ENCODE measurements at places on chromosomes 12 and 14. TPM values are rescaled to one million over a fixed set of nuclear protein-coding genes. Genes with fewer than 3 reads are reported as not detected.

DNA sequence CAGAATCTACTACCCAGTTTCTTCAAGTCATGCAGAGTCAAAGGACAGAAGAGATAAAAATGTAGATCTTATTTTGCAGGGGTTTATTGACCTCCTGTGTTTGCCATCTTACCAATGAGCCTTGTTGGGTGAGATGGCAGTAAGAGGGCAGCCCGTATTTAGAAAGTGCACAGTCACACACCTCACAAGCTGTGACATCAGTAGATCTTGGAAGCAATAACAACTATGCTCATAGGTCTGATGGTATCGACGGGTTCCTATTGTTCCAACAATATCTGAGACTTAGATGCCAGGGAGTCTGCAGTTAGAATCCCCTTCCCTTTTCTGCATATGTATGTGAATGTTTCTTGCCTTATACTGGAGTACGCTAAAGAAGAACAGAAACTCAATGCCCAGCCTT lies 189.0 kb upstream of the DYRK2 start:
- DNase-seq = no peak

DNA sequence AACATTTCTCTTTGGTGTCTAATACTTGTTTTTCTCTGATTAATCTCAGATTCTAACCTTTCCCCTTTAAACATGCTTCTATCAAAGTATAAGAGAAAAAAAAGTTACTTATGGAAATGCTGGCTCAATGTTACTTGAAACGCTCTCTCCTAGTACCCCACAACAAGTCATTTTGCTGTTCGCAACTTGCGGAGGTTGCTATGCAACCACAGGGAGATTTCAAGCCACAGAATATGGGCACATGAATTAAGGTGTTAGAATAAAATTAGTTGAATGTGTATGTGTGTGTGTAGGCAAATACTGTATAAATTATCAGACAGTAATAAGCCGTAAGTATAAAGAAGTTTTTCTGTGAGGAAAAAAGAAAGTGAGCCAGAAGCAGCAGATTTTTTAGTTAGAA lies 80.6 kb downstream of the CCDC59 start:
- DNase-seq = no peak

DNA sequence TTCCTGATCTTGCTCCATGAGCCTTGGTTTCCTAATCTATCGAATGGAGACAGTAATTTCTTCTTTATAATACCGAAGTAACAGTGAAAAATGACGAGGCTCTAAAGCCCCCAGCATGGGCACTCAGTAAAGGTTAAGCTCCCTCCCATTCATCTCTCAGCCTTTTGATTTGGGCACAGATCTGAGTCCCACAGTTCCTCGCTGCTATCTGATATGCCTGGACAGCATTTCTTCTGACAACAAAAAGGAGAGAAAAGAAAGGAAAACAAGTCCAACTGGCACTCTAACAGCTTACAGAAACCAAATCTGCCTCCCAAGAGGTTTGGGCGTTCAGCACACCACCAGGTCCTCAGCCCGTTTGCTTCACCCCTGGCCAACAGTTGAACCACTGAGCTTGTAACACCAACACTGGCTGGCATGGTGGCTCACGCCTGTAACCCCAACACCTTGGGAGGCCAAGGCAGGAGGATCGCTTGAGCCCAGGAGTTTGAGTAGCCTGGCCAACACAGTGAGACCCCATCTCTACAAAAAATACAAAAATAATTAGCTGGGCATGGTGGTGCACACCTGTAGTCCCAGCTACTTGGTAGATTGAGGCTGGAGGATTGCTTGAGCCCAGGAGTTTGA lies 19.5 kb downstream of the CCDC88C start:
- DNase-seq = no peak

- DNase-seq = no peak
These were observed 8.3 kb downstream of the TNFRSF1A start for GRCh38 chr12:6333566-6333965.

- DNase-seq = no peak
These were observed 117.7 kb upstream of the NCOR2 start for GRCh38 chr12:124684971-124685688.

MAX gene
- polyA plus RNA-seq = 64.1 TPM
